ENCODE measurements at places on chromosomes 6 and 20. TPM values are rescaled to one million over a fixed set of nuclear protein-coding genes. Genes with fewer than 3 reads are reported as not detected.
A peak's percentile ranks its signal among the peaks of the same experiment; 100 is the strongest.

DNA sequence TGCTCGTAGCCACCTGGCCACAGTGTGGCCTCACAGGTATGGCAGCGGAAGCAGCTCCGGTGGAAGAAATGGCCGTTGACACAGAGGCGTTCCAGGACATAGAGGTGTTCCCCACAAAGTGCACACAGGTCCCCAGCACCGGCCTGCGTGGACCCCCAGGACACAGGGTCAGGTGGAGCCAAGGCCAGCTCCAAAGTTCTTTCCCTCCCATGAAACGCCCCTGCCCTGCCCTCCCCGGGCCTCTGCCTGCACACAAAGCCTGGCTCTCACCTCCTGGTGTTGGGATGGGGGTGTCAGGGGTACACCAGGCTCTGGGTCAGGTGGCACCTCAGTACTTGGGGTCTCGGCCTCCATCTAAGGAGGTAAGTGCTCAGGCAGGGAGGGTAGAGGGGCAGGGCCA lies 6.6 kb downstream of the SMPD2 start:
- H3K4me1 ChIP-seq, result no peaks in the 10 kb centered on the region
- no peak overlapping the region for H3K27ac ChIP-seq
- no peak for DNase-seq

DNA sequence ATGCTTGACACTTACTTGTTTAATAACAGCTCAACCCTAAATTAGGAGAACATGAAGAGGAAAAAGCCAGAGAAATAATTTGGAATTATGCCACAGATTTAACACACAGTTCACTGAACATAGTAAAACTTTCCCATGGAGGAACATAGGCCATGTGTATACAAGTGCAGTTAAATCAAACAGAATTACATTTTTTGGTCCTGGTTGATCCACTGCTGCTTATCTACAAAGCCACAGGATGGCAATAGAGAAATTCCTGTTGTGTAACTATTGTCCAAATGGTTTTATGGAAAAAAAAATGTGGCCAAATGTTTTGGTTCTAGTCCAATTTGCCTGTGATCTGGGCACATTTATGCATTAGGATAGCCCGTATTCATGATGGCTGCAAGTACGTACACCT lies 136.8 kb downstream of the ALDH8A1 start:
- no peak for DNase-seq
- H3K36me3 ChIP-seq, result no peaks in the 10 kb centered on the region
- H3K4me3 ChIP-seq, result no peak overlapping the region
- H3K27me3 ChIP-seq, result no peaks in the 10 kb centered on the region
- H3K27ac ChIP-seq, result no peak overlapping the region

DNA sequence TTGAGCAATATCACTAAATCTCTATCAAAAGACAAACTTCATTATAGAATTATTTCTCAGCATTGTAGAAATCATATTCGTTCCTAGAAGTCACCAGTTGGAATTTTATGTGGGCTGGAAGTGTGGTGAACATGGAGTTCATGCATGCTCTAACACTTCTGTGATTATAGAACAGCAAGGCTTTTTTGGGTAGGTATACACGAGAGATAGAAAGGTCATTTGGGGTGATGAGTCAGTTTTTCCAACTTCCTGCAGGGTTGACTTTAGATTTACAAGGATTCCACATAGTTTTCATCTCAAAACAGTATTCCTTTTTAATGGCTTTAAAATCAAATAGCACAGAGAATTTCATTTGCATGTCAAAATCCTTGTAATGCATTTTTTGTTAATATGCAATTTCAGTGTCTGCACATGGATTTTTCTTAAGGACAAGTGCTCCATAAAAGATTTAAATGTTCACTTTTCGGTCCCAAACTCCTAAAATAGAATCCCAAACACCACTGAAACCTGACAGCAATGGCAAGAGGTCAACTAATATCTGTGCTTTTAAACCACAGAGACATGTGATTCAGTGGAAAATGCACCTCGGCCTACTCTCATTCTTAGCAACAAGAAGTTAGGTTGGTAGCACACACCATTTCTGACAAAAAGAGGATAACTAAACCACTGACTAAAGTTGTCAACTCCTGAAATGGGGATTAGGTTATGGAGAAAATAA lies 211.0 kb downstream of the MOXD1 start:
- no peak overlapping the region for H3K4me3 ChIP-seq
- no peaks in the 10 kb centered on the region for H3K27me3 ChIP-seq
- DNase-seq, result no peak
- H3K27ac ChIP-seq, result peak overlapping the region; percentile 30
- no peaks in the 10 kb centered on the region for H3K36me3 ChIP-seq
- H3K4me1 ChIP-seq, result no peaks in the 10 kb centered on the region

- no peak overlapping the region for H3K4me3 ChIP-seq
- H3K36me3 ChIP-seq, result no peaks in the 10 kb centered on the region
- no peak for DNase-seq
- no peaks in the 10 kb centered on the region for H3K27me3 ChIP-seq
- H3K27ac ChIP-seq, result no peak overlapping the region
Measured at GRCh38 chr6:84728602-84729001, 35.8 kb downstream of the TBX18 start.

- H3K27me3 ChIP-seq, result no peaks in the 10 kb centered on the region
- peak overlapping the region; percentile 74 for H3K27ac ChIP-seq
- peak; percentile 46 for DNase-seq
- peak overlapping the region; percentile 18 for H3K4me3 ChIP-seq
- no peaks in the 10 kb centered on the region for H3K36me3 ChIP-seq
Measured at GRCh38 chr6:3355358-3356055, 96.8 kb downstream of the PSMG4 start.

- H3K4me3 ChIP-seq, result no peak overlapping the region
- H3K4me1 ChIP-seq, result peaks cover 31% of the 10 kb centered on the region
- H3K36me3 ChIP-seq, result no peaks in the 10 kb centered on the region
- DNase-seq, result no peak
- H3K27me3 ChIP-seq, result no peaks in the 10 kb centered on the region
- H3K27ac ChIP-seq, result no peak overlapping the region
Measured at GRCh38 chr6:143675382-143675900, 2.3 kb upstream of the PHACTR2 start.

GRCh38 chr6:27157459-27158315 lies 89.8 kb upstream of the PRSS16 start:
- DNase-seq, result peak; percentile 55
- H3K4me3 ChIP-seq, result peak overlapping the region; percentile 45
- no peak overlapping the region for H3K27ac ChIP-seq
- H3K4me1 ChIP-seq, result no peaks in the 10 kb centered on the region
- H3K27me3 ChIP-seq, result no peaks in the 10 kb centered on the region

DNA sequence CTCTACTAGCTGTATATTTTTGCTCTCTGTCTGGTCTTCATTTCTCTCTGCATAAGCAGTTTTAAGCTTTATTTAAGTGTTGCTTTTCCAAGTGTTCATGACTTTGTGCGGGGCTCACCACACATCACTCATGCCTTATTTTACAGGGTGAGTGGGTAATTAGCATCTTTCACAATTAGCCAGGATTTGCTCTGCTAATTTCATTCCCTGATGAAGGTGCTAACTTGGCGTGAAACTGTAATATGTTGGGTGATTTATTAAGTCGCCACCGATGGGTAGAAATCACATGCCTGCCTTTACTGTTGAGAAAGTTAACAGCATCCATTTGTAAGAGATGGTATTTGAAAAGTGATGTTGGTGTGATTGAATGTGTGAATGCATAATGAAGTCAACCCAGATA lies 44.7 kb downstream of the DEFB114 start:
- no peaks in the 10 kb centered on the region for H3K4me1 ChIP-seq

- H3K27ac ChIP-seq, result no peak overlapping the region
- no peak overlapping the region for H3K4me3 ChIP-seq
- no peaks in the 10 kb centered on the region for H3K4me1 ChIP-seq
- H3K36me3 ChIP-seq, result no peaks in the 10 kb centered on the region
Measured at GRCh38 chr6:109507490-109508072, 24.6 kb upstream of the ZBTB24 start.

GRCh38 chr20:24964506-24964840 lies 15.4 kb downstream of the CST7 start:
- H3K4me3 ChIP-seq, result no peak overlapping the region
- H3K27me3 ChIP-seq, result no peaks in the 10 kb centered on the region
- H3K36me3 ChIP-seq, result peaks cover 25% of the 10 kb centered on the region
- no peak for DNase-seq
- no peaks in the 10 kb centered on the region for H3K4me1 ChIP-seq

GRCh38 chr20:31712564-31713311 lies 9.9 kb downstream of the BCL2L1 start:
- H3K36me3 ChIP-seq, result no peaks in the 10 kb centered on the region
- peak; percentile 85 for DNase-seq
- H3K4me3 ChIP-seq, result peak overlapping the region; percentile 8
- H3K27me3 ChIP-seq, result no peaks in the 10 kb centered on the region

DNA sequence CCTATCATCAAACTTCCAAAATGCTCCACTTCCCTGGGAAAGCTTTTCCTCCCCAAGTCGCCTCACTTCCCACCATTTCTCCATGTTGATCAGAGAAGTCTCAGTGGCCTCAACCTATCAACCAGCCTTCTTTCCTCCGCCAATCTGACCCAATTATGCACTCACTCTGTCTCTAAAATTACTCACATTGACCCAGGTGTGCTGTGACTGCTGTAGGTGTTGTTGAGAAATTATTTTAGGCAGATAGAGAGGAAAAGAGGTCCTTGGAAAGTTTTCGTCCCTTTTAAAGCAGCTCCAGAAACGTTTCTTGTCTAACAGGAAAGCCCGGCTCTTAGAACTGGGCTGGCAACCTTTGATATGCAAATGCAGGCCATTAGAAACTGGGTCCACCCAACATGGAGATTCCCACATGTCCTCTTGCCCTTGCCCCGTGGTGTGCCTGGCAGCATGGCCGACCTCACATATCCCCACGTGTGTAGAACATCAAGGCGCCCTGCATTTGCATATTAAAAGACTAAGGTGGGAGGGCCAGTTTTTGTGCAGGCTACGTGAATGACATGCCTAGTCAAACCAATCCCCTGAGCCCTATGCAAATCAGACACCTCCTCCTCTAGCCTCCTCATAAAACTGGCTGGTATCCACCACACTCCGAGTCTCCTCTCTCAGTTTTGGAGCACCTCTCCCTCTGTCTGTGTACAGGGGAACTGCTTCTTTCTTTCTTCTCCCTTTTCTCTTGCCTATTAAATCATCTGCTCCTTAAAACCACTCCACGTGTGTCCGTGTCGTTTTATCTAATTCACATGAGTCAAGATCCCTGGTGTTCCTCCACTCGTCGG lies 12.9 kb downstream of the IPCEF1 start:
- no peak for DNase-seq
- H3K27me3 ChIP-seq, result no peaks in the 10 kb centered on the region
- no peaks in the 10 kb centered on the region for H3K4me1 ChIP-seq
- H3K4me3 ChIP-seq, result no peak overlapping the region

- H3K27ac ChIP-seq, result no peak overlapping the region
- no peak overlapping the region for H3K4me3 ChIP-seq
- H3K36me3 ChIP-seq, result no peaks in the 10 kb centered on the region
- H3K27me3 ChIP-seq, result no peaks in the 10 kb centered on the region
- H3K4me1 ChIP-seq, result no peaks in the 10 kb centered on the region
Measured at GRCh38 chr20:51211191-51211590, 188.3 kb upstream of the KCNG1 start.

Gene OR2B6
- total RNA-seq, result not detected

Gene SIRPB1
- 1.4 TPM for total RNA-seq

Gene MEA1
- total RNA-seq, result 41.8 TPM

Gene C6orf120
- 47.5 TPM for total RNA-seq

Gene RIPOR2
- 8.8 TPM for total RNA-seq

Gene FOXA2
- total RNA-seq, result 0.60 TPM

Gene BPIFB1
- not detected for total RNA-seq

Gene MYLK2
- not detected for total RNA-seq

Gene ISM1
- 24.3 TPM for total RNA-seq

Gene FNDC1
- total RNA-seq, result 6.3 TPM

Gene COL11A2
- total RNA-seq, result 1.5 TPM
